Parietal lobe (tissue), 2 donors: ENCODE measurements at places on chromosomes 1 and 21. TPM values are rescaled to one million over a fixed set of nuclear protein-coding genes. Genes with fewer than 3 reads are reported as not detected.

TNFAIP8L2 gene
- total RNA-seq, result 0.94 TPM

TRIM58 gene
- total RNA-seq, result 5.3 TPM

PGLYRP3 gene
- not detected for total RNA-seq

MROH7 gene
- total RNA-seq, result 2.5 TPM

BRINP3 gene
- total RNA-seq, result 33.2 TPM

PLEKHA6 gene
- total RNA-seq, result 20.3 TPM

AK5 gene
- 31.0 TPM for total RNA-seq
